Type B pancreatic cell (in vitro differentiated cells): ENCODE measurements at places on chromosomes 1 and 21.

GRCh38 chr1:53079251-53079650 is 17.2 kb downstream of the PODN start:
- H3K36me3 ChIP-seq = no peaks in the 10 kb centered on the region
- H3K27me3 ChIP-seq = peaks cover 4% of the 10 kb centered on the region
- no peak overlapping the region for H3K27ac ChIP-seq
- H3K4me1 ChIP-seq = peaks cover 8% of the 10 kb centered on the region
- DNase-seq = no peak

DNA sequence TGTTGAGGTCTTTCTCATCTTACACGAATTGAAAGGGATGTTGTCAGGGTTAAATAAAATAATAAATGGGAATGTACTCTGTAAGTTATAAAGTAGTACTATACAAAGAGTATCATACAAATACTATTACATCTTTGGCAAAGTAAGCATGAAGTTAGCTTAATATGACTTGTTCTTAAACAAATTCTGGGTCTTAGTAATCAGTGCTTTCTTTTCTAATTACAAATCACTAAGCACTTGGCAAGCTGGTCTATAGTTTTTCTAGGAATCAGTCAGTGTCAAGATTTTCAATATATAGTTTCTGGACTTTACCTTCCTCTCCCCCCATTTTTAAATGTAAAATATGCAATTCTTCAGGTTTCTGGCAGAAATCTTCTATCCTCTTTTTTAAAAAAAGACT is 6.9 kb downstream of the LYST start:
- H3K4me1 ChIP-seq = peaks cover under 1% of the 10 kb centered on the region
- no peak overlapping the region for H3K27ac ChIP-seq
- peaks cover 4% of the 10 kb centered on the region for H3K27me3 ChIP-seq
- no peaks in the 10 kb centered on the region for H3K36me3 ChIP-seq
- no peak overlapping the region for H3K4me3 ChIP-seq
- no peak for DNase-seq

DNA sequence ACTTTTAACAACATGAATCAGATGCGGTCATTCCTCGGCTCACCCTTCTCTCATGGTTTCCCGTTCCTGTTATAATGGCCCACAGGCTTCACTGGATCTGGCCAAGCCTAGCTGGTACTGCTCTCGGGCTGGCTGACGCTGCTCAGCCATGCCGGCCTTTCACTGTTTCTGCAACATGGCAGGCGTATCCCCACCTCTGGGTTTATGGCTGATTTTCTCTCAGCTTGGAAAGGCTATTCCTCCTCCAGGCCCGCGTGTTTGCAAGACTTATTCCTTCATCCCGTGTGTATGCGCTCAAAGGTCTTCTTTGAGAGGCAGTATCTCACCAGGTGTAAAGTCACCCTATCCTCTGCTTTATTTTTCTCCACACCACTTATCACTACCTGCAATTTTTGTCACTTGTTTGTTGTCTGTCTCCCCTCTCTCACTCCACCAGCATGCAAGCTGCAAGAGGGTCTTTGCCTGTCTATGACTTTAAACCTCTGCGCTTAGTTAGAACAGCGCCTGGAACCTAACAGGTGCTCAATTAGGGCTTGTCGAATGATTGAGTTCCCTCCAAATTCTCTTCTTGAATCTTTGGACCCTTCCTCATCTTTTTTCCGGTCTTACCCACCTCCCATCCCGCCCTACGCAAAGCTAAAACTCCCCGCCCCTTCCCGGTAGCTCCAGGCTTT is 491 bp upstream of the RAP1A start:
- H3K4me1 ChIP-seq = peaks cover 31% of the 10 kb centered on the region
- peak overlapping the region; percentile 90 for H3K4me3 ChIP-seq
- H3K27me3 ChIP-seq = no peaks in the 10 kb centered on the region
- H3K36me3 ChIP-seq = no peaks in the 10 kb centered on the region
- peak overlapping the region; percentile 77 for H3K27ac ChIP-seq

- no peak for DNase-seq
- peaks cover 10% of the 10 kb centered on the region for H3K4me1 ChIP-seq
- H3K4me3 ChIP-seq = no peak overlapping the region
- peaks cover 6% of the 10 kb centered on the region for H3K36me3 ChIP-seq
- peaks cover 6% of the 10 kb centered on the region for H3K27me3 ChIP-seq
- H3K27ac ChIP-seq = no peak overlapping the region
Measured at GRCh38 chr21:38379147-38379546, 119.1 kb downstream of the ERG start.
